ENCODE measurements at places on chromosomes 7 and 10.

GRCh38 chr7:140915935-140916555 lies 8.7 kb downstream of the BRAF start:
- DNase-seq, result no peak

GRCh38 chr10:102769375-102770107 lies 25.8 kb downstream of the WBP1L start:
- no peak for DNase-seq

GRCh38 chr7:31327071-31327470 lies 13.5 kb downstream of the NEUROD6 start:
- no peak for DNase-seq

DNA sequence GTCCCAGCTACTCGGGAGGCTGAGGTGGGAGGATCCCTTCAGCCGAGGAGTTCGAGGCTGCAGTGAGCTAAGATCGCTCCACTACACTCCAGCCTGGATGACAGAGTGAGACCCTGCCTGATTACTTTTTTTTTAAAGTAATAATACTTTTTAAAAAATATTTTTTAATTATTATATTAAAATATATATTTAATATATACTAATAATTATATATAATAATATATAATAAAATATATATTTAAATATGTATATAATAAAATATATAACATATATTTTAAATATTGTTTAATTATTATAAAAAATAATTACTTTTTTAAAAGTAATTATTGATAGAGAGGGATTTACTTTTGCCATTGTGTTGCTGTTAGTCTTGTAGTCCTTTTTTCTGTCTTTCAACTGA lies 169.2 kb downstream of the GALNT17 start:
- DNase-seq, result no peak

DNA sequence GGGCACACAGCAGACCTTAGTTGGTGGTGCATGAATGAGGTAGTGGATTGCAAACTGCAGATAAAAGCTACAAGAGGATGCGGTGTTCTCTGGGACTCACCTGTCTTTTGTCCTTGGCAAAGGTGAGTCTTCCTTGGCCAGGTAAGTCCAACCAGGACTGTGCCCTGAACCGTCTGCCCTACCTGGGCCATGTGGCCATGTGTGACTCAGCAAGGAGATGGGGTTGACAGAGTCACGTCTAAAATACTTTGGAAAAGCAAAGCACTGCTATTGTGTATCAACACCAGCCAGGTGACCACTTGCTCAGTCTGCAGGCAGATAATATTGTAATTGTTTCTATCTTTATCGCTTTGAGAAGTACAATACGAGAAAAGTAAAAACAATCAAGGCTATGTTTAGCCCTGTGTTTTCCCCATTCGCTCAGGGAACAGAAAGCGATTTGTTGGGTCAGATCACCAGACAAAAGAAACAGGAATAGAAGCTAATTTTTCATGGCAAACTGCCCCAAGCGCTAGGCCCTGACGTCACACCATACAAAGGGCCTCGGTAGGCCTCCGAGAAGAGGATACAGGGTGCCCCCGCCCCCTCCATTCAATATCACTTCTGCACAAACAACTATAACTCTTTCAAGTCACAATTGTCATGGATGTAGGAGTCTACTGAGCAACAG lies 57.3 kb downstream of the FAM53B start:
- DNase-seq, result peak; percentile 97

DNA sequence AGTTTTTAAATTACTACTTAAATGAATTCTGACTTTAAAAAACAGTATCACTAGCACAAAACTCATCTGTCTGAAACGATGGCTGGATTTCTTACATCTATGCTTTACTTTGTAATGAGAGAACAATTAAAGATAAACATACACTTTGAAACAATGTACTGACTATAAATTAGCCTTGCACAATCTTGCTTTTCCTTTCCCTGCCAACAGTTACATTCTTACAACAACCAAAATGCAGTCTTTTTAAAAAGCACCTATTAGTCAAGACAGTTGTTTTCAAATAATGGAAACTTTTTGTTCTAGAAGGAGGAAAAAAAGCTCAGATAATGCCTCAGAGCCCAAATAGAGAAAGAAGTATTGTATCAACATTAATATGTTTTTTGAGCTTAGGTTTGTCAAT lies 153.3 kb downstream of the ELMO1 start:
- peak; percentile 77 for DNase-seq

GRCh38 chr7:91866599-91867148 lies 13.8 kb downstream of the MTERF1 start:
- no peak for DNase-seq

- no peak for DNase-seq
These were observed 167.8 kb downstream of the KIF20B start for GRCh38 chr10:89869180-89869579.

DNA sequence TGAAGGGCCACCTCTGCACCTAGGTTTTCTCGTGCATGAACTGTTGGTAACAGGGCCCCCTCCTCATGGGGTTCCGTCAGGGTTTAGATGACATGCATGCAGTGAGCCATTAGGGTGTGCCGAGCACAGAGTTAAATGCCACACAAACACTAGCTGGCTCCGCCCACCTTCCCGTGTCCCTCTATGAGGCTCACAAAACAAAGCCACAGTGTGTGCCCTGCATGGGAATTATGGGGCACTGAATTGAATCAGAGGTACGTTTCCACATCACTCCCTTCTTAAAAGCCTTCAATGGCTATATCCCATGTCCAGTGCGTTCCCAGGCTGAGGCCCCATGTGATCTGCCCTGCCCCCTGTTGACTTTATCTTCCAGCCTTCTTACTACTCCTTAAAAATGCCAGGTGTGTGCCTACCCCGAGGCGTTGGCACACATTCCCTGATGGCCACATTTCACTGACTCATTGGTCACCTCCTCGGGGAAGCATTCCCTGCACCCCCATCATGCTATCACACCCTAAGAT lies 35.7 kb downstream of the GSDME start:
- DNase-seq, result no peak

GRCh38 chr10:102597131-102597991 lies 46.9 kb upstream of the TRIM8 start:
- DNase-seq, result peak; percentile 53

DNA sequence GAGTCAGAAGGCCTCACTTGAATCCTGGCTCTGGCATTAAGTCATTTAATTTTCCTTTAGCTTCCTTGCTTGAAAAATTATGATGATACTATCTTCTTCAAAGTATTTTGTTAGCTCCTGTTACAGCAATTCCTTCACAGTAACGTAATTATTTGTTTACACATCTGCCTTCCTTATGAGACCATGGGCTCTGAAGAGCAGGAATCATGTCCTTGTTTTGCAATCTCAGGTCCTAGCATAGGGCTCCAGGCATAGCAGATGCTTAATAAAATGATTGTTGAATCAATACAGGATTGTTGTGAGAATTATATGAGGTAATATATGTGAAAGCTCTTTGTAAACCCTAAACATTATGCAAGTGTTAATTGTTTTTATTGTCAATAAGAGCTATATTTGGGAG lies 25.5 kb downstream of the KLHDC10 start:
- no peak for DNase-seq

Data from endothelial cell of umbilical vein (primary cell).